ENCODE measurements at places on chromosomes 7 and 10.

DNA sequence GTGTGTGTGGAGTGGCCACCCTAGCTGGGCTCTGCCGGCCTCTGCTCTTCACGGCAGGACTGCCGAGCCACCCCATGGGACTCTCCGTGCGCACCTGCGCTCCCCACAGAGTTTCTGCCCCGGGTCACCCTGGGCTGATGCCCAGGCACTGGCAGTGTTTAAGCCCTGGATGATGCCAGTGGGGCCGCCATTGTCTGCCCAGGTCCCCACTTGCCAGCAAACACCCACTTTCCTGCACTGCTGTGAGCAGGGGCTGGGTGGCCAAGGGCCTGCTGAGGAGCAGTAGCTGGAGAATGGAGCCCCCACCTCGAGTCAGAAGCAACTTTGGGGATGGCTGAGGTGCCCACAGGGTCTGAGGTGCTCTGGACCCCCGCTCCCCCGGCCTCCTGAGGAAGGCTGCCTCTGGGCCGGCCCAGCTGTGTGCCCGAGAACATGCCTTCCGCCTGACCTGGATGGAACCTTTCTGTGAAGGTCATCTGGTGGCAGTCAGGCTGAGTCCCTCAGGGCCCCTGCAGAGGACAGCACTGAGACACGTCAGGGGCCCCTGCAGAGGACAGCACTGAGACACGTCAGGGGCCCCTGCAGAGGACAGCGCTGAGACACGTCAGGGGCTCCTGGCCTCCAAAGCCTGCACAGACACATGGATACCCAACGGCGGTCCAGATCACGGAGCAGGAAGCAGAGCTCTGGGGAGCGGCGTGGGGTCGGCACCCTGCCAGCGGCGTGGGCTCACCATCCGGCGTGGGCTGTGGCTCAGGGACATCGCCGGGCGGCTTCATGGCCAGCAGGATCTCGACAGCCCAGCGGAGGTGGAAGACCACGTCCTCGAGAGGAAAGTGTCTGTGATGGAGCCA is 62.0 kb downstream of the CFAP46 start:
- DNase-seq = no peak

DNA sequence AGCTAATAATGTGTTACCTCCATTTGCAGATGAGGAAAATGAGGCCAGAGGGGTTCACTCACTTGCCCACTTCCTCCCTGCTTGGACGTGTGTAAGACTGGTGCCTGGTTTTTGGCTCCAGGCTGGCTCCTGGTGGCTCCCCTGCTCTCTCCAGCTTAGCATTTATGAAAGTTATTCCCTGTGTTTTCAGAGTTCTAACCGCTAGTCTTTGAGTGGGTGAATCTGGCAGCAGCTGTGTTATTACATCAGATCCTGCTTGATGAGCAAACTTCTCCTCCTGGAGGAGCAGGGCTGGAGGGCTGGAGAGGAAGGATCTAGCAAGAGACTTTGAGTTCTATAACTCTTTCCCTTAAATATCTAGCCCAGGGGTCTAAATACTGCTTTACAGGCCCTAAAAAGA is 80.9 kb upstream of the AGBL3 start:
- DNase-seq = peak; percentile 33

GRCh38 chr10:22335173-22335933 is 9.9 kb upstream of the SPAG6 start:
- peak; percentile 74 for DNase-seq

DNA sequence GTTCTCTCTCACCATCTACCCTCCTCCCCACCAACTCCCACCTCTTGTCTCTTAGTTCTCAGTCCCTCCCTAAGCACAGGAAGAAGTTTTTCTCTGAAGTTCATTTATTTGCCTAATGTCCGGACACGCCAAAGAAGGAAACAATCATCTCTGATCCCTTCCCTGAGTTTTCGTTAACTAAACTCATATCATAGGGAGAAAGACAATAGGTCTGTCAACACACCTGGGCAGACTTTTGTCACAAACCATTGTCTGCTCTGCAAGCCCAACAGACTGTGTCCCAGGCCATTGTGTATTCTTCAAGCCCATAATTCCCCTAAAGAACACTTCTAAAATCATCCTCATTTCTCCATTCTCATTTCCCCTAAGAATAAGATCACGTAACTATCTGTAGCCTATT is 691.0 kb upstream of the MBL2 start:
- no peak for DNase-seq

- DNase-seq = no peak
These were observed 168.3 kb downstream of the CHRM2 start for GRCh38 chr7:137036768-137037167.

- no peak for DNase-seq
These were observed 173.4 kb downstream of the ZMYND11 start for GRCh38 chr10:308572-309085.

GRCh38 chr10:1063232-1063865 is 7.2 kb downstream of the WDR37 start:
- DNase-seq = peak; percentile 77

DNA sequence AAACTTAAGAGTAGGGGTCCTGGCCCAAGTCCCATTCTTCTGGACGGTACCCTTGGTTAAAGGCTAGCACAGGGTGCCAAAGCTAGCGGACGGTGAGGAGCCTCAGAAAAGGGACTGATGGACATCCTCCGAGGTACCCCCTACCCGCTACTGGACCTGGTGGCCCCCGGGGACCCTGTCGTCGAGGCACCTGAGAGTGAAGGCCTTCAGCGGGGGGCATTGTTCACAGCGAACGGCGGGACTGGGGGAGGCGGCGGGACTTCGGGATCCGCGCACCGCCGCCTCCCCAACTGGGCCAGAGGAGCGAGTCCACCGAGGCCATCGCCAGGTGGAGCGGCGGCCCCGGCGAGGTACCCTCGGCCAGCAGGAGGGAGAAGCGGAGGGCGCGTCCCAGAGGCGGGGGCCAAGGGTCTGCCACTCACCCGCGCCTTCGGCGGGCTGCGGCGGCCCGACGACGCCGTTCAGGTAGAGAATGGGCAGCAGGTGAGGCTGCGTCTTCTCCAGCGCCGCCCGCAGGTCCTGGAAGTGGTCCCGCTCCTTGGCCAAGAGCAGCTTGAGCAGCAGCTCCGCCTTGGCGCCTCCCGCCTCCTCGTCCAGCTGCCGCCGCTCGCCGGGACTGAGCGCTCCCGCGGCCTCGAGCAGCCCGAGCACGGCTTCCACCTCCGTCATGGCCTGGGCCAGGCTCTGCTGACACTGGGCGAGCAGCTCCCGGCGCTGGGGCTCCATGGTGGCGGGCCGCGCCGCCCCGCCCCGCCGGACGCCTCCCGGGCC is 575 bp downstream of the DLG5 start:
- no peak for DNase-seq

DNA sequence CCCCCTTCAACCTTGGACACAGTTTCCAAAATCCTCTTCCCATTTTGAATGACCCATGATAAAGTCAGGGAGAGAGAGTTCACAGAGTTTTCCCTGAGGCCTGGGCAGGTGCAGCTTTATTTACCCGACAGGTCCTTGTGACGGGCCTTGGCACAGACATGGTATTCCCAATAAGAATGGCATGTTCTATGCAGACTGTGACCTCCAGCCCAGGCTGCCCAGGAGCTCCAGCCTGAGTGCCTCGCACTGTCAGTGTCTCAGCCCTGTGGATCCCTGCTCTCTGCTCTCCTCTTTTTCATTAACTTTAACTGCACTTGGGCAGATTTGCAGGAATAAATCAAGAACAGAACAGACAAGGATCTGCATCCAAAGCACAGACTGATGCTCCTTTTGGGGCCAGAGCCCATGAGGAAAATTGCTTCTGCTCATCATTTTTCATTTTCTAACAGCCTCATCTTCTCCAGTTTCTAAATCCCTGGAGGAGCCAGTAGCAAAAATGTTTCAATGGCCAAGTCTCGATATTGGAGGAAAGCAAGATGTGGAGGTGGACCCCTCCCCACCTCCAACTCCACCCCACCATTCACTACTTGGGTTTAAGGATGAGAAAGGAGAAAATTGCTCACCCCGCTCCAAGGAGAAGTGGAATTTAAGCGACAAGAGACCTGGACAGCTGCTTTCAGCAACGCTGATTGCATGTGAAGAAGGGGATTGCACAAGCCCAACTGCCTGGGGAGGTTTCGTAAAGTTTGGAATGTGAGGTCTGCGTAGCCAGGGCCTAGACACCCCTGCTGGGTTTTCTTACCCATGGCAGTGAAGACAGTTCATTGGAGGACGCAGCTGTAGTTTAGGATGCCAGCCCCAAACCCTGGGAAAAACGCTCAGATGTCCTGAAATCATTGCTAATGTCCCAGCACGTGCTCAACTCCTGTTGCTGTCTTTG is 225.9 kb downstream of the WDR11 start:
- DNase-seq = no peak

DNA sequence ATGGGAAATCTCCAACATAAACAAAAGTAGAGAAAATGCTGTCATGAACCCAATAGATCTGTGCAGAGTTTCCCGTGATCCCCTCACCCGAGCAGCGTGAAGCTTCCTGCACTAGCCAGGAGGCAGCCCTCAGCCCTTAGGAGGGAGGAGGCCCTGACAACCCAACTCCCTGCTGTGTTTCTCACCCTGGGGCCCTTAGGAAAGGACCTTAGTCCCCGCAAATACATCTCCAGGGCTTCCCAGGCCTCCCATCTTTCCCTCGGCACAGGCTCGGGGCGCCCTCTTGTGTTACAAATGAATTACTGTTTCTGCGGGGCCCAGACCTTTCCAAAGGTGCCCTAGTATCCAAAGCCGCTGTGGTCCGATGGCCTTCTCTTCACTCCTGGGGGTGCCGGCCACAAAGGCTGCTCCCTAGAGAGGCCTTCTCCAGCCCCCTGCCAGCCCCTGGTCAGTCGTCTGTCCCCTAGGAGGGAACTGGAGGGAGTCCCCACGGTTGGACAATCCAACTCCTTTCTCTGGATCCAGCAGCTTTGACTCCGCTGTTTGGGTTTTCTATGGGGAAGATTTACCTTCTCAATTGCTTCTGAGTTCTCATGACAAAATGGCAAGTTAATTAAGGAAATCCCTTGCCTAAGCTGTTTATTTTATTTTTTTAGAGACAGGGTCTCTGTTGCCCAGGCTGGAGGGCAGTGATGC is 49.9 kb upstream of the SH2B2 start:
- no peak for DNase-seq

DNA sequence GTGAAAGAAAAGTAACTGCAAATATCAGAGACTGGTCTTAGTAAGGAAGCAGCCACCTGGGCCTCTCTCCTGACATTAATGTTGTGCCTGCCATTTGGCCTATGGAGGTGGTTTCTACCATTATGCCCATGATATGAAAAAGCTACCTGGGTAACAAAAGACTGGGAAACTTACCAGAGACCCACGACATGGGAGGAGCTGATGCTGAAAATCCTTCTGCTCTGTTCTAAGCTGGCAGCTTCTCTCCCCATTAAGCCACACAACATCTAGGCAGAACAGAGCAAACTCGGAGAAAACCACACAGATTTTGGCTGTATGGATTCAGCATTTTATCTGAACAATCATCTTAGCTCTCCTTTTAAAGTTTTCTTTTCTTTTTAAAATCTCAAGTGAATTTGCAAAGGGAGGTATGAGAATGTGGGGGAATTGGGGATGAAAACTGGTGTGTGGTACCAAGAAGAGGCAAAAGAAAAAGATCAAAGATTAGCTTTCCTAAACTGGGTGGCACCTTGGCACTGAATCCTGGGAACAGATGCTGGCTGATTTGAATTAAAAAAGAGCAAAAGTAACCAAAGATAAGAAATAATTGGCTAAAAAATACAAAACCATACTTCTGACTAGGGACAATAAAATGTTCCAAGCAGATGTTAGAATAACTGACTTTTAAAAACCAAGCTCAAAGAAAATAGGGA is 128.6 kb upstream of the ANKRD1 start:
- DNase-seq = no peak

DNA sequence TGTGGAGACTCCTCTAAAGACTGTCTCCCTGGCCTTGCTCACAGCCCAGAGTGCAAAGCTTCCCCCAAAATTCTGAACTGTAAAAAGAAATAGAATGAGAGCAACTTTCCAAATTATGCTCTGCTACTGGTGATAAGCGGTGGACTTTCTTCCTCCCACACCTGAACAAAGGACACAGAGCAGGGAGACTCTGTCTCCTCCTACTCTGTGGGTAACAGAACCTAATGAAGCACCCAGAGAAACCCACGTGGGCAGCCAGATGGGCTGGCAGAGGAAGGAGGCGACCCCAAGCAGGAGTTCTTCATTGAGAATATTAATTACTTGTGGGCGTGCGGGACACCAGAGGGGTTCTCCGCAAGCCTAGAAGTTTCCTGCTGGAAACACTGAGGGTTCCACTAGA is 139.5 kb downstream of the KMT2E start:
- DNase-seq = no peak

- no peak for DNase-seq
These were observed 177.2 kb downstream of the BUB3 start for GRCh38 chr10:123331438-123331837.

DNA sequence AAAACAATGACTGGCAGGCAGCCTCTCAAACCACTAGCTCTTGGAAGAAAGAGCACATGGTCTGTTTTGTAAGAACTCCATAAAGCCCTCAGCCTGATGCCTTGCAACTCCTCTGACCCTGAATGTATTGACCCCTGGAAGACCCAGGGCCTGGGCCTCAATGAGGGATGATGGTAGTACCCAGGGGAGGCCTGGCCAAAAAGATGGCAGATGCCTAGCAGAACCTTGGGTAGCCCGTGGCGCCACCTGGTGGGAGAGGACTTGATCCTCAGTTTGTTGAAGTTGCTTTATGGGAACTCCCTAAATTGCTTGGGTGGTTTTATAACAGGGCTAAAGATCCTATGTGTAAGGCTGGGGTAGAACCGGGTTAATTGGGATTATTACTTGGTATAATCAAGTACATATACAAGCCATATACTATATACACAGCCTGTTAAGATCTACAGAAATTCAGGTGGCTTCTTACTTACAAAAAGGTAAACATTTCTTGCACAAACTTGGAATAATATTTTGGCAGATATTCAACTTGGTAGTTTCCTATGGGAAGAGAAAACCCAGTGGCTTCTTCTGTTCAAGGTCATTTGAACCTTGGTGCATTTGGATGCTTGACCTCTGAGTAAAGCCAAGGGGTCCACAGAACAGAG is 95.8 kb upstream of the CACUL1 start:
- DNase-seq = peak; percentile 35

- DNase-seq = no peak
These were observed 12.2 kb downstream of the PRKCQ start for GRCh38 chr10:6567884-6568283.
